ENCODE measurements at places on chromosomes 7 and 10.
A peak's percentile ranks its signal among the peaks of the same experiment; 100 is the strongest.

- no peak for DNase-seq
Measured at GRCh38 chr7:136874393-136875032, 6.1 kb downstream of the CHRM2 start.

GRCh38 chr7:85025312-85025756 lies 161.5 kb downstream of the SEMA3D start:
- no peak for DNase-seq

DNA sequence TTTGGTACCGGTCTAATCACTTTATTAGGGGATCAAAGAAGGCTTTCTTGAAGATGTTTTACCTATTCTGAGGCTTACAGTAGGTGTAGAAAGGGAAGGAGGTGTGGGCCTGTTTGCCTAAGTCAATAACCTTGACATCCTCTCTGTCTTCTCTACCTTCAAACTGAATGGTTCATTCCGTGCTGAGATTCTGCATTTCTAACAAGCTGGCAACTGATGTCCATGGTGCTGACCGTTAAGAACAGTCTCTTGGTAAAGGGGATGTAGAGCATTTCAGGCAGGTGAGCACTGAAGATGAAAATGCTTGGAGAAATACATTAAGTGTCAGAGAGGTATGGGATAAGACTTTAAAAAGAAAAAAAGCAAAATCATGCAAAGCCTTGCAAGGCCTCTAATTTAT lies 51.5 kb upstream of the DGKB start:
- no peak for DNase-seq

DNA sequence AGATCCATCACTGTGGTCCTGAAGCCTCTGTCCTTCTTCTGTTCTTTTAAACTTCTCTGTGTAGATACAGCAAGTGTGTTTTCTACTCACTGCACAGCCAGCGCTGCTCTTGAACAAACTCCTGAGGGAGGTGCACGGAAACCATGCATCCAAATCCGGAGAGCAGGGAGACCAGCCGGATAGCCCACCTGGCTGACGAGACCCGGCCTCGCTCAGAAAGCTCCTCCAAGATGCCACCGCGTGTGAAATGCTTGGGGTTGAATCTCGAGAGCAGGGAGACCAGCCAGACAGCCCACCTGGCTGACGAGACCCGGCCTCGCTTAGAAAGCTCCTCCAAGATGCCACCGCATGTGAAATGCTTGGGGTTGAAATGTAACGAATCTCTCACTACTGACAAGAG lies 602.0 kb downstream of the PTPRN2 start:
- no peak for DNase-seq

- DNase-seq: no peak
Measured at GRCh38 chr7:26593896-26594295, 270.5 kb downstream of the SKAP2 start.

DNA sequence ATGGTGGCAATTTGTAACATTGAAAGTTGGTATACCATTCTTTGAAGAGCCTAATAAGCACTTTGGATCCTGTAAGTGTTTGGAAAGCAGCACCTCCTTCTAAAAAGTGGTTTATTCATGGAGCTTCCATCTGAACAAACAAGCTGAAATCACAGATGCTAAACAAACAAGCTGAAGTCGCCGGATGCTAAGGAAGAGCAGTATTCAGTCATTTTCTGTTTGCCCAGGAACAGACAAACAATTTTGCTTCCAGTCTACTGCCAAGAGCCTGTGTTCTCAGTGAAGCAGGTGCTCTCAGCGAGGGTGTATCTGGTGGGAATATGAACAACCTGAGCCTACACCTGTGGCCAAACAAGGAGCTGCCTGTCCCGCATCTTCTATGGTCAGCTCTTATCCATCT lies 6.3 kb downstream of the COL28A1 start:
- no peak for DNase-seq

GRCh38 chr10:122532601-122533296 lies 27.8 kb upstream of the DMBT1 start:
- no peak for DNase-seq

DNA sequence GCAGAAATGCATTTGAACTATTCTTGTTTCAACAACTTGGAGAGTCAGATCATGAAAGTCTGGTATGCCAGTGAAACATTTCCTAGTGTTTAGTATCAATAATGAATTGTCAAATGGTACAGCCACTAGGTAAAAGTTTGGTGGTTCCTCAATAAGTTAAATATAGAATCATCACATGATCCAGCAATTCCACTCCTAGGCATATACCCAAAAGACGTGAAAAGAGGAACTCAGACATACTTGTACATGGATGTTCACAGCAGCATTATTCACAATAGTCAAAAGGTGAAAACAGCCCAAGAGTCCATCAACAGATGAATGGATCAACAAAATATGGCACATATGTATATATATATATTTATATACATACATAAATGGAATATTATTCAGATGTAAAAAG lies 67.0 kb upstream of the HPS1 start:
- no peak for DNase-seq

- DNase-seq: no peak
Measured at GRCh38 chr10:22476601-22477321, 131.5 kb downstream of the SPAG6 start.

GRCh38 chr10:44297963-44298362 lies 86.9 kb downstream of the CXCL12 start:
- no peak for DNase-seq

DNA sequence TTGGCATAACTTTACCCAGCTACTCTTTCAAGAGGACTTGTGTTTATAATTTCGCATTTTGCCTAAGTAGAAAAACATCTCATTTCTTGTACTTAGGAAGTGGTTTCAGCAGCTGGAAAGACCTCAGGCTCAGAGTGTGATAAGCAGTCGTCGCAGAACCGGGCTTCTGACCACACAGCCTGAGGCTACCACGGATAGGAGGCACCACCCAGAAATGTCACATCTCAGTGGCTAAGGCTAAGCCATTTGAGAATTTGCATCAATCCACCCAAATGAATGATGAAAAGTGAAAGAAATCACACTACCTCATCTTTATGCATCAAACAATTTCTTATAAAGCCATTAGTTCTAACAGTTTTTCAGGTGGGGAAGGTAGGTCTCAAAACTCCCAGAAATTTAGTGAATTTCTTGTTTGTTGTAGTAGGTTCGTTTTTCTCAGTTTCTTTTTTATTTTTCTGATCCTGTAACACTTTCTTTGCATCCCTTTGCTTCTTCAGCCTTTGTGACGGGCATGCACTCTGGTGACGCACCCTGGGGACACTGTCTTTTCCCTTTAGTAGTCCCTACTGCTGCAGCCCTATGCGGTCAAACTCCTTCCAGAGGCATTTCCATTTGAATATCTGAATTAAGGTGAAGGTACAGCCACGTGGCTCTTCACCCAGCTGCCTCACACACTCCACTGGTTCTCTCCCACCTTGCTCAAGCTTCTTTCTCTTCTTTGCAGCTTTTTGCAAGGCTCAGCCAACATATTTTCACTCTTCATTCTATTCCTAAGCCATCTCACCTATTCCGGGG lies 68.5 kb downstream of the MAP3K8 start:
- DNase-seq: no peak

DNA sequence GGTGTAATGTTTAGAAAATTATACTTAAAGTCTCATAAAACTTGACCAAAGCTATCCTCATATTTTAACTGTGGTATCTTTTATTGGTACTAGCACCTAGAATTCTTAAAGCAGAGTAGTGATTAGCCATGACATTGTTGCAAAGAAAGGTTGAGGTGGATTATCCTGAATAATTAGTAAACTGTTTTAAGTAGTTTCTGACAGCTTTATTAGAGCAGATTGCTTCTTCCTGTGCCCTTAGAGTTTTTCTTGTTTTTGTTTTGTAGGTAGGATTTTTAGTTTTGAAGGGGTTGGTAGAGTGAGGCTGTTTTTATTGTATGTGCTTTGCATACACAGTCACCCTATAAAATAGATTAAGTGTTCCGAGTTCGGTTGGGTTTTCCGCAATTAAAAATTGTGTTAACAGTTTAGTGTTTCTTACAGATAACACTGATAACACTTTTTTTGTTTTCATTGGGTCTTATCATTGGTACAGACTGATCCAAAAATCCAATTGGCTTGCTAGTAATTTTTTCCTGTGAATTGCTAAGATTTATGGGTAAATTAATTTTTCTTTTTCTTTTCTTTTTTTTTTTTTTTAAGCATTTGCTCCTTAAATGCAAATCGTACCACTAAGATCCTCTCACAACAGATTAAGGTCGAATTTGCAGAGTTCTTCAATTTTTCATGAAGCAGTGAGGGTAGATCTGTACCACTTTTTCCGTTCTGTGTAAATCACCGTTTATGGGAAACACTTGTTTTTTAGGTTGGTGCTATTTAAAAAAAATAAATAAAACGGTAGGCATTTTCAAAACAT lies 2.1 kb upstream of the PBLD start:
- no peak for DNase-seq

DNA sequence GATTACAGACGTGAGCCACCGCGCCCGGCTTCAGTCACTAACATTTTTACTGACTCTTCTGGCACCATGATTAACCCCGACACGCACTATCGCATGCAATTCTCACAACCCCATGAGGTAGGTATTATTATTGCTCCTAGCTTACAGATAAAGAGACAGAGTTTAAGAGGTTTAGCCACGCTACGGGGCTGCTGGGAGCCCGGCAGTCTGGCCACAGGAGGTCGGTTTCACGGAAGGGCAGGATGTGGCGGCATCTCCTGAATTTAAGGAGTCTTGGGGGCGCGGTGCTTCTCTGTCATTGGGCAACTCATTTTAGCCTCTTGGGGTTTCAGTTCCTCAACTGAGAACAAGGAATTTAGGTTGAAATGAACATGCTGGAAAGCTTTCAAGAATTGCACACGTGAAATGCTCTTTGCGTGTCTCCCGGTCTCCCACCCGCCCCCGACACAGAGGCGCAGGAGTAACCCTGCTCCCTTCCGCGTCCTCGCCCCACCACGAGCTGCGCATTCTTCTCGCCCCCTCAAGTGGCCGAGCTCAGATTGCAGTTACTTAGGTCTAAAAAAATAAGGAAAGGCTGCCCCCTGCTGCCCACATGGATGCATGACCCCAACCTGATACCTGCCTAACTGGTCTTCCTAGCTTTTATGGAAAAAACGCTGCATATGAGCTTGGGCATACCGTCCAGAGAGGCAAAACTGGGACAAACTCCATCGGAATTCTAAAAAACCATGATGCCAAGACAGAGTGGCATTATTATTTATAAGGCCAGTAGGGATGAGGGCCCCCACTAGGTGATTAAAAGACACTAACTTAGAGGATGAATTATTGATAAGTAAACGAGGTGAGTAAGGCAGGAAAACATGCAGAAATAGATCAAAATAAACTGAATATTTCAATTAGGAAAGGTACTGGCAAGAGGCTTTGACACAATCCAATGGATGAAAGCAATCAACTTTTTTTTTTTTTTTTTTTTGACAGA lies 12.4 kb downstream of the PRSS2 start:
- DNase-seq: peak; percentile 49

GRCh38 chr7:136023134-136023869 lies 46.1 kb upstream of the MTPN start:
- DNase-seq: no peak

DNA sequence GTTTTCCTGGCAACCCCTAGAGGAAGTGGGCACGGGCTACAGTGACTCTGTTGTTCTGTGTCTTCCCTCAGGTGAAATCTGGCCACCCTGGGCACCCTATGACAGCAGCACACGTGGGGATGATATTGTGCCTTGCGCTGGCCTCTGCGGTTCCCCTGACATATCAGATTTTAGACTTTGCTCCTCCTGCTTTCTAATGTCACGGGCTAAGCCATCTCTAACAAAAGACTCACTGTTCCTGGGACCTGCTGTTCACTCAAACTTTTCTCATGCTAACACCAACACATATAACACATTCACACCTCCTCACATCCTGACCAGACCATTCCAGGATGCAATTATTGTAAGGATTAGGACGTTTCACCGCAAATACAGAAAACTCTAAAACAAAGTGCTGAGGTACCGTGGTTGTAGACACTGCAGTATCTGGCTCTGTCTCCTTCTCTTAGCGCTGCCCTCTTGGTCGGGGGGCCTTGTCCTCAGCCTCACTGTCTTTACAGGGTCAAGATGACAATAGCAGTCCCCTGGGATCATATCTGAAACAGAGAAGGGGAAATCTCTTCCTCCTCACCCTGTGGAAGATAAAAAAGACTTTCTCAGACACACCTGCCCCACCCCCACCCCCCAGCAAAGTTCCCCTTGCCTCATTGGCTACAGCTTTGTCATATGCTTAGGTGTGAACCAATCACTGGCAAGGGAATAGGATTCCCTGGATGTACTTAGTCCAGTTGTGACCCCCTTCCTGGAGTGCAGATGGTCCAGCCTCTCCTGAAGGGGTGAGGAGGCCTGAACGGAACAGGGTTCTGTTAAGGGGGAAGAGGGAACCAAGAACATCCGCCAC lies 14.1 kb downstream of the CHN2 start:
- no peak for DNase-seq

DNA sequence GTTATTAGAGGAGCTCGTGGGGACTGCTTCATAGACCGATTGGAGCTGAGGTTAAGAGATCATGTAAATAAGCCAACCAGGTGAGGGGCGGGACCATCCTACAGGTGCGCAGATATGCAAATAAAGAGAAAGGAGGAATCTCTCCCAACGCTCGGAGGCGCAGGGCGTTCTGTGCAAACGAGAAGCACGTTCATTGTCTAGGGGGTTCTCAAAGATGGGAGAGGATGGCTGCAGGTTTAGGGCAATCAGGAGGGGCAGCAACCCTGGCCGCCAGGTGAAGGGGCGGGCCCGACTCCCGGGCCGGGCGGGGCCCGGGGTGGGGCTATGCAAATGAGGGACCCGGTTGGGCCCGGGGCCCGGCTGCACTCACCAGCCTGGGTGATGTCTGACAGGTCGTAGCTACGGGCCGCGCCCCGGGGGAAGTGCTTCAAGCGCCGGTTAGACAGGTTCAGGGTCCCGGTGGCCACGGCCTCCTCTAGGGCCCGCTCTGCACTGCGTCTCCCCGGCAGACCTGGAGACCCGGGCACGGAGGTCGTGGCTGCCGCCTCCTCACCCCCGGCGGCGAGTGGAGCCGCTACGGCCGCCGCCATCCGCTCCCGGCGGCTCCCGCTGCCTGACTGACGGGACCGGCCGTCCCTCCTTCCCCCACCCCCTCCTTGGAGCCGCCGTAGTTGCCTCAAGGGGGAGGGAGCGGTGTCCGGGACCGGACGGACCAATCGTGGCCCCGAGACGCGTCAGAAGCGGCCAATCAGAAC lies at the start of gene LRCH4:
LRCH4 (minus strand) TSS at position 619 of the 755 bp plus-strand sequence; CDS start at position 590, 29 bp downstream.
- DNase-seq: no peak

GRCh38 chr7:70347463-70348254 lies 749.4 kb downstream of the AUTS2 start:
- no peak for DNase-seq

GRCh38 chr7:16615228-16615627 lies 30.3 kb downstream of the ANKMY2 start:
- no peak for DNase-seq

GRCh38 chr10:23186697-23187096 lies 5.4 kb upstream of the PTF1A start:
- no peak for DNase-seq
